ENCODE measurements at places on chromosomes 2 and 18.

DNA sequence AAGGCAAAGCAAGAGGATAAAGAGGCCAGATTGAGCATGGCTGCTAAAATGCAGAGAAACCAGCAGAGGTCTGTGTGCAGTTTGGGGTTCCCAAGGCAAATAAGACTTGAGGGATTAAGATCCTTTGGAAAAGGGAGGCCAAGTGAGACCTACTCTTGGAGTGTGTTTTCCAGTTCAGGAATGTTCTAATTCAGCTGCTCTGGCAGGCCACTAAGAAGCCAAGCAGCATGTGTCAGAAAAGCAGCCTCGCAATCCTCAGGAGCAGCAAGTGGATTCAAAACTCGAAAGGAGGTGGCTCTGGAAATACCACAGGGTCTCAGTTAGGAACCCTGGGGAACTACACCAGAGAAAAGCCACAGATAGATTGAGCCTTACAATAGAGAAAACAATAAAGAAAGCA, 569.2 kb downstream of the METTL4 start:
- no peak for DNase-seq

GRCh38 chr2:179237209-179237946, 27.3 kb downstream of the SESTD1 start:
- DNase-seq = no peak

GRCh38 chr2:194182888-194183287, 1474.1 kb upstream of the SLC39A10 start:
- DNase-seq = no peak

DNA sequence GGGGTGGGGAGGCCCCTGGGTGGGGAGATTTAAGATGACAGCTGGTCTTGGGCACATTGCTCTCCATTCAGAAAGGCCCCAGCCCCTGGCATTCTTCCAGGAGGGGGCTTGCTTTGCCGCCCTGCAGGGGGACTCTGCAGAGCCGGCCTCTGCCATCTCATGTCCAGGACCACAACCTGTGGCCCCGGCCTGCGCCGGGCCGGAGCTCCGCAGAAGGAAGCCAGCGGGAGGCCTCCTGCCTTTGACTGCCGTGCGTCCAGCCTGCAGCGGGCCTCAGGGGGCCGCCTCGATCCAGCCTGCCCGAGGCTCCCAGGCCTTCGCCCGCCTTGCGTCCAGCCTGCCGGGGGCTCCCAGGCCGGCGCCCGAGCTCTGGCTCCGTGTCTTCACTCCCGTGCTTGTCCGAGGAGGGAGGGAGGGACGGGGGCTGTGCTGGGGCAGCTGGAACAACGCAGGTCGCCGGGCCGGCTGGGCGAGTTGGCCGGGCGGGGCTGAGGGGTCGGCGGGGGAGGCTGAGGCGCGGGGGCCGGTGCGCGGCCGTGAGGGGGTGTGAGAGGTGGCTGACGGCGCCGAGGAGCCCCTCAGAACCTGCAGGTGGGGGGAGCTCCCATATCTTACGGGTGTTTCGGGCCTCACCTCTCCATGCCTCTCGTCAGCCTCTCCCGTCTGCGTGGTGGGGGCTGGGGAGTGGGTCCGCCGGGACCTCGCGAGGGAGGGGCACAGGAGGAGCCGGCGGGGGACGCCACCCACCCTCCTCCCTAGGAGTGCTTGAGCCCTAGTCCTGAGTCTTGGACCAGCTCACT, 20.4 kb downstream of the GPC1 start:
- no peak for DNase-seq

GRCh38 chr18:44840058-44840790, 159.5 kb downstream of the SETBP1 start:
- no peak for DNase-seq

GRCh38 chr2:236472720-236473495, 96.7 kb upstream of the ACKR3 start:
- DNase-seq = no peak

GRCh38 chr2:113041871-113042270, 10.8 kb downstream of the IL36B start:
- no peak for DNase-seq

DNA sequence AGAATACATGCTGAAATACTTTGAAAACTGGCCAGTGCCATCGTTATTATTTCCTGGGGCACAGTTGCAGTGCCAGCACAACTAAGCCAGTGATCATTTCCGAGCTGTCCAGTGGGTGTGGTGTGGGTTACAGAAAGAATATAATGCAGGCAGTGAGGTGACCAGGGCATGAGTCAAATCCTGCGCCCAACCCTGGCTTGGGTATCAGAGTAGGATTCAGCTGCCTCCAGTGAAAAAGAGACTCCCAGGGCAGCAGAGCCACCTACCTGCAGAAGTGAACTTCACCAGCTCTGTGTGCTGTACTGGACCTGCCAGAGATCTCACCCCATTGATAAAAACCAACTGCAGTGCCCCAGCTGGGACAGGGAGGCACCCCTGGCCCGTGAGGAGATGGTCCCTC, 18.0 kb downstream of the SLC9A2 start:
- DNase-seq = no peak

Measured in nucleus accumbens (tissue), 56 donors.